ENCODE measurements at places on chromosomes 7 and 10. TPM values are rescaled to one million over a fixed set of nuclear protein-coding genes. Genes with fewer than 3 reads are reported as not detected.

RBM48 gene
- total RNA-seq, result 18.9 TPM

CLDN3 gene
- total RNA-seq, result not detected

PTPRE gene
- total RNA-seq, result 32.7 TPM

ICA1 gene
- 1.4 TPM for total RNA-seq

SPDYE11 gene
- not detected for total RNA-seq

C10orf143 gene
- 0.95 TPM for total RNA-seq

AKR1C8 gene
- 0.26 TPM for total RNA-seq

CPA4 gene
- 0.22 TPM for total RNA-seq

TDRD1 gene
- 0.09 TPM for total RNA-seq

NOC3L gene
- 49.3 TPM for total RNA-seq

TMEM176B gene
- not detected for total RNA-seq

C10orf62 gene
- total RNA-seq, result not detected

NYAP1 gene
- 0.19 TPM for total RNA-seq

PNLIPRP2 gene
- total RNA-seq, result not detected

SPDYE8 gene
- not detected for total RNA-seq

UFSP1 gene
- 0.79 TPM for total RNA-seq

LIPM gene
- total RNA-seq, result not detected

EIF3B gene
- total RNA-seq, result 283 TPM

TFEC gene
- total RNA-seq, result 0.22 TPM

HABP2 gene
- not detected for total RNA-seq
